ENCODE measurements at places on chromosomes 7 and 10.

DNA sequence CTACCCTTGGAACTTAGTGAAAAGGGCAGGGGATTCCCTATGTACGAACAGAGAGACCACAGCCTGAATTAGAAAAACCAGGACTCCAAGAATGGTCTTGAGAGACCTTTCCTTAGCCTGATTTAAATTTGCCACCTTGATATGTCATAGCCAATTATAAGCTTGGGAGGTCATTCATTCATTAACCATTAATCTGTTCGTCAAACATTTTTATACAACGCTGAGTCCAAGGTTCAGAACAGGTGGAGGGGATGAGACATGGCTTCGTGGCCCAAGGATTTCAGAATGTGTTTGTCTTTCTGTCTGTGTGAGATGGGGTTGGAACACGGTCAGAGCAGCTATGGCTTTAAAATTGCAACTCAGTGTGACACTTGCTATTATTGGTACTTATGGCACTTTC lies 158.0 kb downstream of the PAXIP1 start:
- no peak for DNase-seq

GRCh38 chr10:62633976-62634375 lies 170.5 kb upstream of the ADO start:
- DNase-seq, result no peak

DNA sequence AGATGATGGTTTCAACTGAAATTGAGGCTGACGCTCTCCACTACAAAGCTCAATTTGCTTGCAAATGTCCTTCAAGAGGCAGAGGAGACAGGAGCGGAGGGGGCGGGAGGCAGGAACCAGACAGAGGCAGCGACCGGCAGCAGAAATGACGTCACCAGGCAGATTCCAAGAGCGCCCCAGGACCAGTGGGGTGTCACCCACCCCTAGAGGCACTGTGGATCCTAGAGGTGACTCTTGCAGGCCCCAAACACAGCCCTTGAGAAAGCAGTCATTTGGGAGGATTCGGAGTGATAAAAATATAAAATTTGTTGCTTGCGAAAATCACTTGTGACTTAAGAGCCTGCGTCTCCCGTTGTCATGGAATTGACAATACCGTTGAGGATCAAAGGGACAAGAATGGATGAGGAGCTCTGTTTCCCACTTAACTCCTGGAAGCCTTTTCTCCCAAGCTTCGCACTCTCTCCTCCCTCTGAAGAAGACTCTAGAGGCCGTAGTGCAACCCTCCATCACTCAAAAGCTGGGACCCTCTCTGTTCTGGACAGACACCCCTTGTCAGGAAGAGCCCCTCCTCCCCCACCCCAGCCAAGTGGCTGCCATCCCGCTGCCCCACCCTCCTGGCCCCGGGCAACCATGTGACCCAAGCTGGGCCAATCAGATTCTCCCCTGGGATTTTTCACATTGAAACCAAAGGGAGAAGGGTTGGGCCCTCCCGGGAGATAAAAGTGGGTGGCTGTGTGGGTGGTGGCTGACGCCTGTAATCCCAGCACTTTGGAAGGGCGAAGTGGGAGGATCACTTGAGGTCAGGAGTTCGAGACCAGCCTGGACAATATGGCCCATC lies 16.3 kb upstream of the SLC29A4 start:
- no peak for DNase-seq

DNA sequence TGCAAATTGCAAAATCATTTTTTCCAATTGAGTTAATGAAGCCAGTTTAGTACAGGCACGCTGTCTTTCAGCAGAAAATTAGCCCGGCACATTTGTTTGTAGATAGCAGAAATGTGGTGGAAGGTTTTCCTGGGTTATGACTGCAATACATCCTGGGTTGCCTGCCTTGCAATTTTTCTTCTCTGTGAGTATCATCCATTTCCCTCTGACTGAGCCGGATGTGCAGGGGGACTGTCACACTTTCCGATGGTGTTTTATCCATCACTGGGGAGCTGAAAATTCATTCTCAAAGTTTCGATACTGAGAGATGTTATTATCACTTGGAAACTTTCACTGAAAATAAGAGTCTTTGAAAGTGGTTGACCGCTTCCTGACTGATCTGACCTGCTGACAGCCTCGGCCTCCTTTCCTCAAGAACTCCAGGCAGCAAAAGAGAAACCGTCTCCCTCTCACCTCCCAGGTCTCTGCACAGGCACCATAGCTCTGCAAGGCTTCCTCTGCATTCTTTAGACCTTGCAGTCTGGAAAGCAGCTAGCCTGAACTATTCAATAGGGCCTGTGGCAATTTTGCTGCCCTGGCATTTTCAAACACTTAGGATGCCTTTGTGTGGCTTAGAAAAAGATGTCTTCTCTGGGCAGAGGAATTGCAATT lies 320.8 kb upstream of the NRP1 start:
- no peak for DNase-seq

DNA sequence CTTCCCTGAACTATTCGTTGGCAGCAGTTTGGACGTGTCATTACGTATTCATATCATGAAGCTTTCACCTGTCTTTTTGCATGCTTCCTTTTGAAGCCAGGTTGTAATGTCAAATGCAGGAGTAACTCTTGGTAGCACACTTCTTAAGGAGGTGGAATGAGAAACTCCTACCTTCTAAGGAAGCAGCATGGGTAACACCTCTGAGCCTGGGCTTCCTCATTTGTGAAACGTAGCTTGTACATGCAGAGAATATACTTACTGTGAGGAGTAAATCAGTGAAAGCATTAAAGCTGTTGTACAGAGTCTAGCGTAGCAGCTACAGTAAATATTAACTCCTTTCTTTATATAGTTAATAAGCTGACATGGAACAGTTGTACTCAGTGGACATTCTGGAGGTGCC lies 21.1 kb downstream of the CUL1 start:
- no peak for DNase-seq

GRCh38 chr10:3531670-3532069 lies 253.3 kb downstream of the KLF6 start:
- DNase-seq, result no peak

GRCh38 chr10:83647526-83647925 lies 491.8 kb upstream of the GHITM start:
- DNase-seq, result no peak

DNA sequence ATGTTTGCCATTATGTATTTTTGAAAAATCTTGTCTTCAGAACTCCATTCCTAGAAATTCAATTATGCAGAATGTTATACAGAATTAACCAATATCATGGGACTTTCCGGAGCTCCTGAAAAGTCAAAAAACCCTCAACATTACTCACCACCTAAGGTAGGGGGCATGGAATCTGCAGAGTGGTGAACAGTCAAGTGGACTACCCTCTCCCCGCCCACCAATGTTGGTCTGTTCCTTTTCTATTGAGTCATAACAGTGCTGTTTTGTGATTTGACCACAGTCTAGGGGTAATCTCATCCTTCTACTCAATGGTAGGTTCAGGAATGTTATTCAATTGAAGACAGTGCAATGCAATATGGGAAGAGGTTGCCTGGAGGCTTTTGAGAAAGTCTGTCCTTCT lies 130.5 kb upstream of the HABP2 start:
- no peak for DNase-seq

- no peak for DNase-seq
Measured at GRCh38 chr7:29915481-29916215, 74.0 kb downstream of the SCRN1 start.

DNA sequence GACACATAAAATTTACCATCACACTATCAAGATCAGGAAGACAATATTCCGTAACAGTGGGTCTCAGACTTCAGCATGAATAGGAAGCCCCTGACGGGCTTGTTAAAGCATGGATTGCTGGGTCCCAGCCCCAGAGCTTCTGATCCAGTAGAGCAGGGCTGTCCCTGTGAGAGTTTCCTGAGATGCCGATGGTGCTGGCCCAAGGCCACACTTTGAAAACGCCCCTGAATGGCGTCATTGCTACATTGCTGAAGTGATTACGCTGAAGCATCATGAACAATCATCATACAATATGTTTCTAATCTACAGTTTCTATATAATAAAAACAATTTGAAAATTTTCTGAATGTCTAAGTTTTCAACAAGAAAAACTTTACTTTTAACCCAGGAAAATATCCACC lies 38.0 kb upstream of the TMEM72 start:
- DNase-seq, result no peak

- DNase-seq, result no peak
Measured at GRCh38 chr7:48904975-48905374, 19.4 kb upstream of the CDC14C start.

- DNase-seq, result no peak
Measured at GRCh38 chr7:79451580-79451979, 1.9 kb downstream of the MAGI2 start.

DNA sequence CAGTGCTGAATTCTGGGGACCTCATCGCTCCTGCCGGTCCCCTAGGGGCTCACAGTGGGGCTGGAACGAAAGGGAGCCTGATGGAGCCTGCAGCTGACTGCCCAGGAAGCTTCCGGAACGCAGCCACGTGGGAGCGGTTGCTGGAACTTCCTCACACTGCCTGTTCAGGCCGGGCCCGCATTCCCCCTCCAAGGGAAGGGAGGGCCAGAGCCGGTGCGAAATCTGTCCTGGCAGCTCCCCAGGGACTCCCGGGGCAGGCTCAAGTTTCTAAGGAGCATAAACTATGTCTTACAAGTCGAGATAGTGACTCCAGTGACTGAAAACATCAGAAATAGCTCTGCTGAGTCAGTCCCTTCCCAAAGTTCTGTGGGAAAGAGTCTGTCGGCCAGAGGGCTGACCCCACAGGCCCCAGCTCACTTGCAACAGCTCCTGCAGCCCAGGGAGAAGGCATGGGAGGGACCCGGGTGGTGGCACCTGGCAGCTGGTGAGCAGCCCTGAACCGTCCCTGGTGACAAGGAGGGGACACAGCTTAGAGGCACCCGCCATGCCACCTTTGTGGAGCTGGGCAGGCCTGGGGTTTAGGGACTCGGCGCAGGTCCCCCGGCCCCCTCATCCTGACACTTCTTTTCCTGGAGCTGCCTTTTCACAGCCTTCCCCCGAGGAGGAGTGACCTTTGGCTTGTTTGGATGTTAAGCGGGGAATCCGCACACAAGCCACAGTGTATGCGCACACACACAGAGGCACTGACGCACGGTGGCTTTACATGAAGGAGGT lies 47.6 kb downstream of the PDGFA start:
- no peak for DNase-seq

DNA sequence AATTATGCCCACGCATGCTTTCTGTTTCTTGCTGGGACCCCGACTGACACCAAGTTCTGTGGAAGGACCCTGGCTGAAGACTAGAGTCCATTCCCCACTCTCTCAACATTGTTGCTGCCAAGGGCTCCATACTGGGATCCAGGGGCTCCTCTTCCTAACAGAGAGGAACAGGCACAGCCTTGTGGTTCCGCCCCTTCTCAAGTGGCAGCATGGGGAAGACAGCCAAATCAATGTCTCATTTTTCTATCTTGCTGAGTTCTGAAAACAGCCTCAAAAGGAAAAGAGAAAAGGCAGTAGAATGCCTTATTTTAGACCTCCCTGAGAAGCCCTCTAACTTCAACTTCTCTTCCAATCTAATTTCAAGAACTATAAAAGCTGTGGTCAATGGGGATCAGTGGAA lies 23.7 kb upstream of the LAMB1 start:
- DNase-seq, result no peak

DNA sequence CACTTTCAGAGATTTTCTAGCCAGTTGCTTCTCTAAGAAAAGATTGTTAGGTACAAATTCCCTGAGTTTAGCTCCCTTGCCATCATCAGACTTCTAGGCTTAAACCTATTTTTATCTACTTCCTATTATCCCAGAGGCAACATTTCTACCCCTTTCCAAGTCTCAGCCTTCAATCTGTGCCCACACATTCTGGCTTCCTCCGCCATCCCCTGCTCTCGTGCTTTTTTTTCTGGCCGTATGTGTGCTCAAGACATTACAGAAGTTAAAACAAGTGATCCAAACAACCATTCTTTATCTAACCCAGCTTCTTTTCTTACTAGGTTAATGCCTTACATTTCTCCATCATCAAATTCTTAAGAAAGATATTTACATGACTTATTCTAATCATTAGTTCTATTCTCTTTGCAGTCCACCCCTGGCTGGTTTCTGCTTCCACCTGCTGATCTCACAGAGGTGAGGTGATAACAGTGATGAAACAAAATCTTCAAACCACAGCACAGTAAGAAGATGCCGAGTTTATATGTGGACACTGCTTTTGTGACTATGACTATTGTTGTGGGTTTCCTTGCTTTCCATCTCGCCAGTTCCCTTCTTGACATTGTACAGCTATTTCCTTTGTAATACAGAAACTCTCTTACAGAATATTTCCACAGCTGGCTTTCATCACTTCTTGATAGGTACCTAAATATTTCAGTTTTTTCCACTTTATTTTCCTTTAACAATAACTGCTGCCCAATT lies 18.3 kb upstream of the CDK6 start:
- DNase-seq, result no peak

DNA sequence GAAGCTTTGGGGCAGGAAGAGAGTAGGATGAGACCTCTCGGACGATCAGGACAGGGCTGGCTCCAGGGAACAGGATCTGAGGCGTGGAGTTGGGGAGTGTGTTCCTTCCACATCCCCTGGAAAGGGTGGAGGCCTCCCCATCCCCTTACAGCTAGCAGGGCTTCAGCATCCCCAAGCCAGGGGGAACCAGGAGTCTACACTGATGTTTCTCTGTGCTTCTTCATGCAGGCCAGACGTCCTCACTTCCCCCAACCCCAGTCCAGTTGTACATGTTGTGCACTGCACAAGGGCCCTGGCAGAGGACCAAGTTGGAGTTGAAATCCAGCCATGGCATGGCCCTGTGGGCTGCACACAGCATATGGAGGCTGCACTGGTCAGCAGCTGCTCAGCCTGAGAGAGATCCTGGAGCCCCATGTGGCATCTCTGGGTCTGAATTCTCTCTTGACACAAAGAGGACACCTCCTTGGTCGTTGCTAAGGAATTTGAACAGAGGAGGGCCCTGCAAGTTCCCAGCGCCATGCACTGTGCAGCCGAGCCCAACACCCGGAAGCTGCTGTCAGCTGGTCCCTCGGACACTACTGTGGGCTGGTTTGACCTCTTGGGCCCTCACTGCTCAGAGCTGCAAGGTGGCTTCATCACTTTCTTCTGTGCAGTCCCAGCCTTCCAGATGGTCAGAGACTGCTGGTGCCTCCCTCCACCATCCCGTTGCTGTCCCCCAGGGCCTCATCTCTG lies 181.1 kb downstream of the DNAJB6 start:
- DNase-seq, result no peak

DNA sequence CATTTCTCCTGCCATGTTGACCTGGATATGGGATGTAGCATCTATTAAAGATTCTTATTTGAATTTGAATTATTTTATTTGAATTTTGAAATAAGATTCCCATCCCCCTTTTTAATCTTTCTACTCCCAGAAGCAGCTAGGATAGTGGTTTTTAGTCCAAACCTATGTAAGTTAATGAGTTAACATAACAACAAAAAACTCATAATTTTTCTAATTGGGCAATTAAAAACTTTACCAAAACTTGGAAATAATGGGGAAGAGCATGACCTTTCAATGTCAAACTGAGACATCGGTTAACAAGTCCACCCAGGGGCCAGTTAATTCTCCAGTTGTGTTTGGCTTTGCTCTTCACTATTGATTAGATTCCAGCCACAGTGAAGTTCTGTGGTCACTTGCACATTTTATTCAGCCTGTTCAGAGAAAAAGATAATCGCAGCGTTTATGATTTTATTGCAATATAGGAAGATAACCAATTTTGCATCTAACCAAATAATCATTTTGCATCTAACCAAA lies 1.2 kb upstream of the FAM13C start:
- no peak for DNase-seq

GRCh38 chr7:121513105-121513504 lies 117.0 kb upstream of the FAM3C start:
- no peak for DNase-seq

GRCh38 chr10:84292502-84292901 lies 35.9 kb upstream of the CCSER2 start:
- DNase-seq, result no peak
